ENCODE measurements at places on chromosomes 12 and 14. TPM values are rescaled to one million over a fixed set of nuclear protein-coding genes. Genes with fewer than 3 reads are reported as not detected.

DNA sequence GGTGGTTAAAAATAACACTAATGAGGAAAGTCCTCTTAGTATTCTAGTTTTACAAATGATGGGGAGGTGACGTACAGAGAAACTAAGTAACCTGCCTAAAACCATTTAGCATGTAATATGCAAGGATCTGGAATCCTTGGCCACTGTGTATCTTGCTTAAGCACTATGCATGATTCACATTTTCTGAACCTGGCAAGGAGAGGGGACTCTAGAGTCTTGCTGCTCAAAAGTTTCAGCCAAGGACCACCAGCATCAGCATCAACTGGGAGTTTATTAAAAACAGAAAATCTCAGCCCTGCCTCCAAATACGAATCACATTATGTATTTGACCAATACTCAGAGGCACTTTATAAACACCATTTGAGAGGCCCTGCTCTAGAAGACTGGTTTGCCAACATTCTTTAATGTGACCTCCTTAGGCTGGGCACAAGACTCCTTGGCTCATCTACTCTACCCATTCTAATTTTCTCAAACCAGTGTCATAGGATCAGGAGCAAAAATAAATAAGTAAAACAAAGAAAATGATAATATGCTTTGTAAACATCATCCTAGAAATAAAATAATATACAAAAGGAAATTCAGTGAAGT, 52.9 kb downstream of the ABCC9 start:
- H3K27ac ChIP-seq = no peak overlapping the region
- no peaks in the 10 kb centered on the region for H3K36me3 ChIP-seq
- no peaks in the 10 kb centered on the region for H3K4me1 ChIP-seq
- H3K4me3 ChIP-seq = no peak overlapping the region

- H3K27me3 ChIP-seq = no peaks in the 10 kb centered on the region
- no peaks in the 10 kb centered on the region for H3K4me1 ChIP-seq
- no peak for DNase-seq
Observed at GRCh38 chr12:21910657-21911056, 30.6 kb downstream of the ABCC9 start.

- H3K27me3 ChIP-seq = no peaks in the 10 kb centered on the region
- no peak overlapping the region for H3K27ac ChIP-seq
- no peak overlapping the region for H3K4me3 ChIP-seq
- H3K4me1 ChIP-seq = no peaks in the 10 kb centered on the region
Observed at GRCh38 chr14:39005044-39005880, 97.8 kb downstream of the SEC23A start.

DNA sequence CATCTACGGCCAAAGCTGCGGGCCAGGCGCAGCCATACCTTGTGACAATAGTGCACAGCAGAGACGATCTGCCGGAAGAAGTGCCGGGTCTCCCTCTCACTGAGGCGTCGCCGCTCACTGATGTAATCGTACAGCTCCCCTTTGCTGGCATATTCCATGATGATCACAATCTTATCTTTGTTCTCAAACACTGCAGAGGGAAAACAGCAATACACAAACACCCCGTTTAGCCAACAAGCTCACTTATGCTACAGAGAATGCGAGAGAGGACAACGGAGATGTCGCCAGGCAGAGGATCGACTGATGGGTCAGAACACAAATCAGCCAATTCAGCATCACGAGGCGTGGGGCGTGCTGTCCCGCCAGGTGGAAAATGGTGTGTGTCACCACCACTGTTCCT, 52.1 kb downstream of the NUAK1 start:
- no peak for DNase-seq
- H3K36me3 ChIP-seq = no peaks in the 10 kb centered on the region
- H3K27me3 ChIP-seq = peaks cover 5% of the 10 kb centered on the region
- no peaks in the 10 kb centered on the region for H3K4me1 ChIP-seq
- H3K27ac ChIP-seq = no peak overlapping the region

GRCh38 chr12:104216521-104216924, 944 bp downstream of the TXNRD1 start:
- no peak for DNase-seq
- H3K27ac ChIP-seq = peak overlapping the region; percentile 67
- peaks cover 4% of the 10 kb centered on the region for H3K36me3 ChIP-seq
- H3K27me3 ChIP-seq = peaks cover 8% of the 10 kb centered on the region
- peaks cover 39% of the 10 kb centered on the region for H3K4me1 ChIP-seq

- no peak for DNase-seq
- H3K27me3 ChIP-seq = peaks cover 10% of the 10 kb centered on the region
- H3K36me3 ChIP-seq = no peaks in the 10 kb centered on the region
Observed at GRCh38 chr12:6376079-6376869, 911 bp upstream of the SCNN1A start.

- no peaks in the 10 kb centered on the region for H3K36me3 ChIP-seq
- DNase-seq = no peak
- peaks cover 2% of the 10 kb centered on the region for H3K4me1 ChIP-seq
- H3K27ac ChIP-seq = no peak overlapping the region
- peaks cover 27% of the 10 kb centered on the region for H3K27me3 ChIP-seq
- H3K4me3 ChIP-seq = no peak overlapping the region
Observed at GRCh38 chr14:97298736-97299135, 501.6 kb downstream of the VRK1 start.

DNA sequence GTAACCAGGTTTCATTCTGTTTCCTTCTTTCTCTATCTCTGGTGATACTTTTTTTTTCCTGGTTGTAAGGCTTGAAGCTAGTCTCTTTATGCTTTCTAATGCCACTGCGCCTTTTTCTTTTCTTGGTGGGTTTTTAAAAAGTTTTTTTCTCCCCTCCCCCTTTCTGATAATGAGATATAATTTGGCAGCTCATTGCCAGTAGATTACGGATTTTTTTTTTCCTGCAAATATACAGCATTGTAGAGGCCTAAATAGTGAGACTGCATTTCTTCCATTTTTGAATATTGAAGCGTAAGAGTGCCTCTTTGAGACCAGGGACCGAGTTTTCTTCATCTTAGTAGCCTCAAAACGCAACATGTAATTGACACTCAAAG, 1.1 kb downstream of the PAPOLA start:
- H3K27me3 ChIP-seq = no peaks in the 10 kb centered on the region
- DNase-seq = no peak
- peaks cover 43% of the 10 kb centered on the region for H3K4me1 ChIP-seq
- peak overlapping the region; percentile 93 for H3K27ac ChIP-seq
- peaks cover 32% of the 10 kb centered on the region for H3K36me3 ChIP-seq

DNA sequence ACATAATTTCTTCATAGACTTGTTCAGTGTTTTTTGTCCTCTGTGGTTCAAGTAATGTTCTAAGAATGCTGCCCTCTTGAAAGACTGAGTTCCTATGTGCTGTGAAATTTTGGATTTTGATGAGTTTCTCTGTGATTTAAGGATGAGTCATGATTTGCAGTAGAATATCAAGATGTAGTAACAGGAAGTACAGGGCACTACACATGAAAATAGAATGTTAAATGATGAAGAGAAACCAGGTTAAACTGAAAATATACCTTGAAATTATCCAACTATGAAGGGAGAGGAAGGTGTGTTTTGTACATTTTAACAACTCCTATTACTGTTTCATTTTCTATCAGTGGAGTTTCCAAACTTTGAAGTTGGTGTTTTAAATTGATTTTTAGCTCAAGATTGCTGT, 4.8 kb downstream of the ELK3 start:
- H3K4me3 ChIP-seq = no peak overlapping the region
- no peaks in the 10 kb centered on the region for H3K27me3 ChIP-seq
- no peak for DNase-seq

- H3K36me3 ChIP-seq = no peaks in the 10 kb centered on the region
- H3K27ac ChIP-seq = no peak overlapping the region
- no peak for DNase-seq
- no peaks in the 10 kb centered on the region for H3K4me1 ChIP-seq
- peaks cover 5% of the 10 kb centered on the region for H3K27me3 ChIP-seq
- no peak overlapping the region for H3K4me3 ChIP-seq
Observed at GRCh38 chr12:52395761-52396434, 10.2 kb downstream of the KRT82 start.

GRCh38 chr14:104405360-104406226, 174.0 kb upstream of the C14orf180 start:
- no peak overlapping the region for H3K27ac ChIP-seq
- H3K36me3 ChIP-seq = no peaks in the 10 kb centered on the region
- H3K4me3 ChIP-seq = no peak overlapping the region
- H3K27me3 ChIP-seq = peaks cover 9% of the 10 kb centered on the region
- DNase-seq = no peak

- H3K36me3 ChIP-seq = peaks cover 9% of the 10 kb centered on the region
- H3K27ac ChIP-seq = peak overlapping the region; percentile 94
- no peaks in the 10 kb centered on the region for H3K27me3 ChIP-seq
- DNase-seq = peak; percentile 66
- H3K4me3 ChIP-seq = peak overlapping the region; percentile 32
Observed at GRCh38 chr14:63650256-63650952, 8.7 kb upstream of the WDR89 start.

DNA sequence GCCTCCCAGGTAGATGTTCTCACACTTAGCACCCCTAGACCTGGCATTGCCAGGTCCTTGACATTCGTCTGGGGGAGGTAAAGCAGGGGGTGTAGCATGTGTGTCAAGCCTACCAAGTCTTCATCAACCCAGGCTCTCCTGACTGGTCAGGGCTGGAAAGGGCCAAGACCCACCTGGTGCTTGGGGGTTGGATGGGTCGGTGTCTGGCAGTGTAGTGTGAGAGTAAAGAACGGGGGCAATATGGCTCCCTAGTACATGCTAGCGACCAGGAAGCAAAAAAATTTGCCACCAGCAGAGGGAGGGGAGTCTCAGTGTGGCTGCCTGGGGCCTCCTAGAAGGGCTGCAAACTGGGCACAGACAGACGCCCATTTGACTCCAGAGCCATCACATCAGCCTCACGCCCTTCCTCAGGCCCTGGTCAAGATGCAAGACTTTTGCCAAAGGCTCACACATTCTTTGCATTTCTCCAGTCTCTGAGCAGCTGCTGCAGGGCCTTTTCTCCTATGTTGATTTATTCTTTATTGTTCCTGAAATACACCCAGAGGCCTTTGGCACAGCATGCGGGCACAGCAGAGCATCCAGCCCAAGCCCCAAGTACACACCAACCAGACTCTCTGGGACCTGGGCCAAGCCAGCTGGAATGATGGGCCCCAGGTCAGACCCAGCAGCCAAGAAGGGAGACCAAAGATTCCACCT, 38.3 kb upstream of the PNMA1 start:
- H3K27me3 ChIP-seq = no peaks in the 10 kb centered on the region
- peak; percentile 61 for DNase-seq
- peak overlapping the region; percentile 91 for H3K4me3 ChIP-seq
- peak overlapping the region; percentile 90 for H3K27ac ChIP-seq
- peaks cover 98% of the 10 kb centered on the region for H3K4me1 ChIP-seq

- peaks cover 17% of the 10 kb centered on the region for H3K27me3 ChIP-seq
- H3K27ac ChIP-seq = no peak overlapping the region
- DNase-seq = no peak
- H3K36me3 ChIP-seq = no peaks in the 10 kb centered on the region
- no peak overlapping the region for H3K4me3 ChIP-seq
Observed at GRCh38 chr12:48961331-48961730, 4.0 kb upstream of the ARF3 start.

DNA sequence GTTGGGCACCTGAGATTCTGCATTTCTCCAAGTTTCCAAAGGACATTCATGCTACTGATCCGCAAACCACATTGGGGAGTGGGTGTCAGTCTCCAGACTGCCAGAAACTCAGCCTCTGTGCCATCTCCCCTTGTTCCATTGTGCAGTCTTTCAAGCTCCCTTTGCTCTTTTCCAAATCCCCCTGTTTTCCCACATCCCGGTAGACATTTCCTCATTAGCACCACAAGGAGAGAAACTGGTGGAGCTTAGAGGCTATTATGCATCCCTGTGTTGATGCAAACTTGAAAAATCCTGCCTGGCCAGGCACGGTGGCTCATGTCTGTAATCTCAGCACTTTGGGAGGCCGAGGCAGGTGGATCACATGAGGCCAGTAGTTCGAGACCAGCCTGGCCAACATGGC, 10.7 kb downstream of the CCDC63 start:
- peaks cover 13% of the 10 kb centered on the region for H3K4me1 ChIP-seq
- H3K36me3 ChIP-seq = no peaks in the 10 kb centered on the region
- no peak overlapping the region for H3K4me3 ChIP-seq

DNA sequence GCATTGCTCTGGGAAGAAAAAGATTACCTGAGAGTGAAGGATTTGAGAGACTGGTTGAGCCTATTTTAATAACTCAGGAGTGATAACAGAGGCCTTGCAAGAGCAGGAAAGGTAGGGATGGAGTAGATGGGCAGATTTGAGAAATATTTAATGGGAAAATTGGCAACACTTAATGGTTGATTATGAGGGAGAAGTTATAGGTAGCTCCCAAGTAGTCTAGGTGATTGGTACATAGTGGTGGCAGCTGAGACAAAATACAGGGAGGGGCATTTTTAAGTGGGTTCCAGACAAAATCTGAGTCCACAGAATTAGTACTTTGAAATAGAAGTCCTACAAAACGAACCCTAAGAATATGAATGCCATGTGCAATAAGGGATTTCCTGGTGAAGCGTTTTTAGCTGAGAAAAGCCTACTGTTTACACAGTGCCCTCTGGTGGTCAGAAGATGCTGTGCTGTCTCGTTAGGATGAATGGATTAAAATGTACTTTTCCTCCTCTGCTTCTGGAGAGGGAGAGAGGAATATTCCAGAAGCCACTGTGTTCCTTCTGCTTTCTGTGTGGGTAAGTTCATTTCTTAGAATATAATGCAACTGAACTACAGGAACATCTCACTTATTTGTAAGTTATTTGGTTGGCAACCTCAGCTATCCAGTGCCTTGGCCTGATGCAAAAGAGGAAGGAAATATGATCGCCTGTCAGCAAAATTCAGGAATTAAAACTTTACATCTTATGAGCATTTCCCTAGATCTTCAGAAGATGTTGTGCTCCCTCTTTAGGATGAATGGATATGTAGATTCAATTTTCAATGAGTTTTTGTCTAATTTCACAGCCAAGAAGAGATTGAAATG, 6.5 kb downstream of the ZBTB1 start:
- peak overlapping the region; percentile 39 for H3K27ac ChIP-seq
- no peaks in the 10 kb centered on the region for H3K27me3 ChIP-seq
- peak; percentile 78 for DNase-seq
- peaks cover 65% of the 10 kb centered on the region for H3K4me1 ChIP-seq
- H3K4me3 ChIP-seq = peak overlapping the region; percentile 2

DNA sequence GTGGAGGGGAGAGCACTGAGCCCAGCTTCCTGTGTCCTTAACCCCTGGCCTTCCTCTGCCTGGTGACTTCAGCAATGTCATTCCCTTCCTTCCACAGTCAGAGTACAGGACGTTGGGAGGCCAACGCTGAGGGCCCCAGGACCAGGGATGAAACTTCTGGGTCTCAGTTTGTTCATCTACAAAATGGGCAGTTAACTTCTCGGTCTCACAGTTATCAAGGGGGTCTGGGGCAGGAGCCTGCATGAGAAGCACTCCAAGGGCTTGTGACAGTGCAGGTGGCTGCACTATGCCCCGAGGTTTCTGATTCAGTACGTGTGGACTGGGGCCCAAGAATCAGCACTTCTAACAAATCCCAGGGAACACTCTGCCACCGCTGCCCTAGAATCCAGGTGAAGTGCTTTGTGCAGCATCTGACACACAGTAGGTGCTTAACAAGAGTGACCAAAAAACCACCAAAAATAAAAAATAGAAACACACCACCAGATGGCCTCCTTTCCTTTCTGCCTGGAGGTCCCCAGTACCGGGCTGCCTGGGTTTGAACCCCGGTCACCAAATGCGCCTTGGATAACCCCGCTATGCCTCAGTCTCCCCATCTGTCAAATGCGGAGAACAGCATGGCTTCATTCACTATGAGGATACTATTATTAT, 80.4 kb downstream of the RFLNA start:
- peaks cover 3% of the 10 kb centered on the region for H3K36me3 ChIP-seq
- no peak overlapping the region for H3K4me3 ChIP-seq
- DNase-seq = no peak
- no peaks in the 10 kb centered on the region for H3K4me1 ChIP-seq

The AICDA gene
- total RNA-seq = not detected

The CCDC85C gene
- 8.9 TPM for total RNA-seq

The WSCD2 gene
- not detected for total RNA-seq

The SIX1 gene
- total RNA-seq = not detected

The SENP1 gene
- 50.1 TPM for total RNA-seq

The CCND2 gene
- 592 TPM for total RNA-seq

The LYZ gene
- not detected for total RNA-seq

The SERPINA10 gene
- not detected for total RNA-seq

The KRT73 gene
- 0.45 TPM for total RNA-seq

The DAD1 gene
- 147 TPM for total RNA-seq

The SRRM4 gene
- total RNA-seq = not detected

Data from activated CD8-positive, alpha-beta T cell treated with anti-CD3 and anti-CD28 coated beads, Interleukin-2, amount 10 ng/mL, durations not matched to agents 7 days and 5 days (primary cell).